ENCODE measurements at places on chromosomes 16 and 17. TPM values are rescaled to one million over a fixed set of nuclear protein-coding genes. Genes with fewer than 3 reads are reported as not detected.

GRCh38 chr16:22008215-22009059 lies 526 bp downstream of the MOSMO start:
- DNase-seq: no peak

DNA sequence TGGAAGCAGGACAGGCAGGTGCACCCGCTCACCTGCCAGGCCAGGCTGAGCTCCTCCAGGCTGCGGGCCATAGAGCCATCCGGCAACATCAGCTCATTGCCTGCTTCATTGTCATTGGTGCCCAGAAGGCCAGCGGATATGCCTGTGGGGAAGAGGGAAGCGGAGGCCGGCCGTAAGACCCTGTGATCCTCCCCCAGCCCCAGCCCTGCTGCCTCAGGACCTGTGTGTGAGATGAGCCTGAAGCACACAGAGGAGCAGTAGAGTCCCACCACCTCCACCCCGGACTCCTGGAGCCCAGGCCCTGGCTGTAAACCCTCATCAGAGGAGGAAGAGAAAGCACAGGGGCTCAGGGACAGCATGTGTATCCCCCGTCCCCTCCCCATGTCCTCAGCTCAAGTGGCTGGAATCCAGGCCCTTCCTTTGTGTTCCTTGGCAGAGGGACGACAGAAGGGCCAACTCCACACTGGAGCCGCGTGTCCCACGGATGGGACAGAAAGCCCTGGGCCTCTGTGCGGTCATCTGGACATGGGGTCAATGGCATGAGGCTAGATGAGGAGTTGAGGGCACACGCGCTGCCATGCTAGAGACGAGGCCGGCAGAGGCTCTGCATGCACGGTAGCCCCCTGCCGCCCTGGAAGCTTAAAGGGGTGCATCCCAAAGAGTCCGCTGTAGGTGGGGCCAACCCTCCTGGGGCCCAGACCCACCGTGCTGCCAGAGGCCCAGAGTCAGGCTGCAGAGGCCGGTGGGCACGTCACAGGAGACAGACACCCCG lies 39.1 kb downstream of the RMI2 start:
- DNase-seq: no peak

DNA sequence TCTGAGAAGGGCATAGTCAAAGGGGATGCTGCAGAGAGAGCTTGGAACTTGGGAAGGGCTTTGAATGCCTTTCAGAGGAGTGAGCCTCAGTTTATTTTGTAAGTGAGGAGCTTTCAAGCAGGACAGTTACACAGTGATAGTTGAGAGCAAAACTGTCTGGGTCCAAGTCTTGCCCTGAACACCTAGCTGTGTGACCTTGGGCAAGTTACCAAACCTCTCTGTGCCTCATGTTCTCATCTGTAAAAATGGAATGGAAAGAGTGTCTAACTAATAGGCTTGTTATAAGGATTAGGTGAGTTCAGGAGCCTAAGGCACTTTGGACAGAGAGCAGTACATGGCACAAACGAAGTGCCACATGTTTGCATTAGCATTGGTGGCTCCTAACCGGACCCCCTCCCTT lies 27.0 kb upstream of the TAC4 start:
- DNase-seq: no peak

GRCh38 chr16:75658175-75658574 lies 10.6 kb downstream of the TERF2IP start:
- no peak for DNase-seq

GRCh38 chr16:83946781-83947566 lies 6.1 kb upstream of the OSGIN1 start:
- DNase-seq: no peak

- no peak for DNase-seq
Observed at GRCh38 chr16:54980821-54981220, 50.2 kb downstream of the IRX5 start.

EME1 gene
- polyA plus RNA-seq: 14.0 TPM

ZNF23 gene
- polyA plus RNA-seq: 18.1 TPM

ANKFY1 gene
- polyA plus RNA-seq: 57.7 TPM
